GM19239 (cell line): ENCODE measurements at places on chromosomes 1 and 21.

- DNase-seq = no peak
Measured at GRCh38 chr1:228256626-228257375, 49.0 kb downstream of the OBSCN start.

GRCh38 chr1:221517961-221518360 lies 223.9 kb downstream of the DUSP10 start:
- no peak for DNase-seq

- no peak for DNase-seq
Measured at GRCh38 chr1:57966751-57967406, 543.0 kb upstream of the DAB1 start.

DNA sequence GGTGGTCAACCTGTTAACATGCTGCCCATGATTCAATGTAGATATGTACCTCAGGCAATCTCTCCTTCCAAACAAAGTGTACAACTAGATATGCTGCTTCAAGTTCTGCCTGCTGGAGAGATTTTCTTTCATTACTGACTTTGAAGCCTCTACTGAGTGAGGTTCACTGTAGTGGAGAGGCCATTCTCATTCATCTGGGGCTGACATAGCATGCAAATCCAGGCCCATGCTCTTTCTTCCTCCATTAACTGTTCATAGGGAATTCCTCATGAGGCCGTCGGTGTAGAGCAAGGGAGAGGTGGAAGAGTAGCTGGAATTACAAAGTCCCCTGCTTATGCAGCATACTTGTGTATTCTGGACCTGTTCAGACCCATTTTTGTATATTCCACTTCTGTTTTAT lies 38.6 kb downstream of the VANGL2 start:
- DNase-seq = no peak

DNA sequence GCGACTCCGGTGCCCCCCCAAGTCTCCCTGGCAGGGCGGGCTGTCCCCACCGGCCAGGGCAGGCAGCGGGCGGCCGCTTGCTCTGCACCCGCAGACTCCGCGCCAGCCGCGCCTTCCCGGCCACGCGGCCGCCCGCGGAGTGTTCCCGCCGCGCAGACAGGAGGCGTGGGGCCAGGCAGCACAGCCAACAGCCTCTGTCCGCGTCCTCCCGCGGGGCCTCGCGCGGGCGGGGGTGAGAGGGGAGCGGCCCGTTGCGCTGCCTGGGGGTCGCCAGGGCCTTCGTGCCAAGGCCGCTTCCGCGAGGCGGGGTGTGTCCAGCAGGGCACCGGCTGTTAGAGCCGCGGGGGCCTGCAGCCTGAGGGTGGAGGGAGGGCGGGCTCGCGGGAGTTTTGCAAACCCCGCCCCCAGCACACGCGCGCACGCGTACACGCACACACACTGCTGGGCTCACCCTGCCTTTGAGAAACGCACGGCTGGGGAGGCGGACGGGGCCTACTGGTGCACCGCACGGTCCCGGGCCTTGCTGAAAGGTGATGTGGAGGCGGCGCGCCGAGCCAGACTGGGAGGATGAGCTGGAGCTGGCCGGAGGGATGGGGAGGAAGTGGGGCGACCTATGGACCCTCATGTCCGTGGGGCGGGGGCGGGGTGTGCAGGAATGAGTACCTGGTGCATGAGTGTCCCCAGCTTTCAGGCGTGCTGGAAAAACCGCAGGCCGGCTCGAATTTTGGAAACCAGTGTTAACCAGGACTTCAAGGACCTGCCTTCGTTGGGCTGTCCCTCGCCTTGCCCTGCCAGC lies 41.5 kb downstream of the KIAA1614 start:
- DNase-seq = peak; percentile 78
